ENCODE measurements at places on chromosomes 3 and 15.

GRCh38 chr15:100863796-100864267 lies 15.8 kb upstream of the ALDH1A3 start:
- no peak overlapping the region for H3K27ac ChIP-seq
- H3K4me3 ChIP-seq, result no peak overlapping the region
- H3K4me1 ChIP-seq, result no peaks in the 10 kb centered on the region
- peaks cover 16% of the 10 kb centered on the region for H3K27me3 ChIP-seq
- no peaks in the 10 kb centered on the region for H3K36me3 ChIP-seq

DNA sequence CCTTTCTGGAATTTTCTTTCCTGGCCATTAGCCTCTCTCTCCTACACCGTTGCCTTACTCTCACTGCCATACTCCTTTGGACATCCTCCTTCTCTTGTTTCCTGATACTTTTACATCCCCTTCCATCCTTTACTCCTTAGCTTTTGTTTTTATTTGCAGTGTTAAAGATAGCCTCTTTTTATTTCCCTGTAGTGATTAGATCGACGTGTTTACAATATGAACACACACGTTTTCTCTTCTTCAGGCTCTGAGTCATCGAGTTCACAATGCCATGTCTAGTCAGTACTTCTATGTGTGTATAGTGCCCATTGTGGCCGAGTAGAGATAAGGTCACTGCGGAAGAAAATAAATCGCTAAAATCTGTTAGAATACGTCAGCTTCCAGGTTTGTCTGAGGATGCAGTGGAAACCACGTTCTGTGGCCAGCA lies 208.5 kb downstream of the LPP start:
- H3K4me3 ChIP-seq, result no peak overlapping the region
- no peak for DNase-seq
- H3K27ac ChIP-seq, result no peak overlapping the region
- peaks cover 21% of the 10 kb centered on the region for H3K4me1 ChIP-seq

- H3K36me3 ChIP-seq, result no peaks in the 10 kb centered on the region
- DNase-seq, result no peak
- H3K27ac ChIP-seq, result no peak overlapping the region
These were observed 74.7 kb upstream of the SYN2 start for GRCh38 chr3:11929531-11929930.

GRCh38 chr3:15794303-15794771 lies 3.4 kb downstream of the ANKRD28 start:
- no peaks in the 10 kb centered on the region for H3K27me3 ChIP-seq
- H3K4me1 ChIP-seq, result peaks cover 72% of the 10 kb centered on the region
- peaks cover 47% of the 10 kb centered on the region for H3K36me3 ChIP-seq

GRCh38 chr15:86555098-86555497 lies 475.4 kb downstream of the AGBL1 start:
- H3K4me1 ChIP-seq, result no peaks in the 10 kb centered on the region
- H3K4me3 ChIP-seq, result no peak overlapping the region
- no peak for DNase-seq
- no peak overlapping the region for H3K27ac ChIP-seq

Data from activated CD4-positive, alpha-beta memory T cell treated with anti-CD3 and anti-CD28 coated beads, Interleukin-2, amount 10 ng/mL, durations not matched to agents 7 days and 5 days (primary cell).